ENCODE measurements at places on chromosomes 13 and 19. TPM values are rescaled to one million over a fixed set of nuclear protein-coding genes. Genes with fewer than 3 reads are reported as not detected.

DNA sequence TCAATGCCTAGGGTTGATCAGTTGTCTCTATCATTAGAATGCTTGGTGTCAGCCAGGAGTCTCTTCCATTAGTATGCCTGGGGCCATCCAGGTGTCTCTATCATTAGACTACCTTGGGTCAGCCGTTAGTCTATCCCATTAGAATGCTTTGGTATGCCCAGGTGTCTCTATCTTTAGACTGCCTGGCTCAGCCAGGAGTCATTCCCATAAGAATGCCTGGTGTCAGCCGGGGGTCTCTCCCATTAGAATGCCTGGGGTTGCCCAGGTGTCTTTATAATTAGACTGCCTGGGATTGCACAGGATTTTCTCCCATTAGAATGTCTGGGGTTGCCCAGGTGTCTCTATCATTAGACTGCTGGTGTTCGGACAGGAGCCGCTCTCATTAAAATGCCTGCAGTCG lies 1442.9 kb downstream of the UQCRFS1 start:
- no peak overlapping the region for H3K4me3 ChIP-seq
- H3K36me3 ChIP-seq, result no peaks in the 10 kb centered on the region
- DNase-seq, result no peak
- H3K4me1 ChIP-seq, result no peaks in the 10 kb centered on the region
- no peak overlapping the region for H3K27ac ChIP-seq
- H3K27me3 ChIP-seq, result no peaks in the 10 kb centered on the region

DNA sequence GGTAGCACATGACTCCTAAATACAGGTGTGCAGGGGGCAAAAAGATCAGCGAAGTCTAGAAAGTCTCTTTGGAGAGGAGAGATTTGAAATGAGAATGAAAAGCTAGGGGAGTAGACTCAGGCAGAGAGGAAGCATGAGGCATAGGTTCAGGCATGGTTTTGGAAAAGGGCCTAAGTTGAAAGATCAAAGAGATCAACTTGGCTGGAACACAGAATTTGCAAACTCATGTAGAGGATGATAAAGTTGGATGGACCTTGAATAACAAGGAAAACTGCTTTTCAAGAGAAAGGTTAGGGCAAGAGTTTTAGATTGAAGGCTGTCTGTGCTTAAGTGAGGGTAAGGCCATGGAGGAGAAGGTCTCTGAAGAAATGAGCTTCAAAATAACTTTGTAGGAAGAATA lies 47.4 kb upstream of the UBAC2 start:
- no peak for DNase-seq
- H3K27me3 ChIP-seq, result no peaks in the 10 kb centered on the region
- H3K36me3 ChIP-seq, result no peaks in the 10 kb centered on the region
- no peak overlapping the region for H3K27ac ChIP-seq

GRCh38 chr19:47315125-47315821 lies 5.6 kb downstream of the C5AR1 start:
- peak overlapping the region; percentile 24 for H3K27ac ChIP-seq
- no peak overlapping the region for H3K4me3 ChIP-seq
- DNase-seq, result peak; percentile 44
- no peaks in the 10 kb centered on the region for H3K4me1 ChIP-seq
- peaks cover 13% of the 10 kb centered on the region for H3K27me3 ChIP-seq

DNA sequence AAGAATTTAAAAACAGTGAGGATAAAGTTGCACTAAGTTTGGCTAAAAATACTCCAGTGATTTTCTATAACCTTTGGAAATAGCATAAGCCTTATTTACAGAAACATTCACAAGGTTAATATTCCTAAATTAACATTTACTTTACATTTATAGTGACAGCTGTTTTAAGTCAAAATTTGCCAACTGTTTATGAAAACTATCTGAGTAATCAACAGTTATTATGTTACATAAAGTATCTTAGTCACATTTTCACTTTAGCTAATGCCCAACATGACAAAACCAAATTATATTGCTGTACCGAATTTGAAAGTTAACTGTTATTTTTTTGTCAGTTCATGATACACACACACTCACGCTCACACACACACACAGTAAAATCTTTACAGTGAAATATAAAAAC lies 1.2 kb downstream of the TNFRSF19 start:
- no peak overlapping the region for H3K27ac ChIP-seq
- no peak for DNase-seq
- peaks cover 45% of the 10 kb centered on the region for H3K27me3 ChIP-seq
- H3K36me3 ChIP-seq, result no peaks in the 10 kb centered on the region

GRCh38 chr19:28489126-28489660 lies 723.8 kb downstream of the UQCRFS1 start:
- H3K27ac ChIP-seq, result no peak overlapping the region
- H3K36me3 ChIP-seq, result no peaks in the 10 kb centered on the region
- H3K4me3 ChIP-seq, result no peak overlapping the region
- no peak for DNase-seq
- no peaks in the 10 kb centered on the region for H3K4me1 ChIP-seq

GRCh38 chr19:31616031-31616430 lies 266.8 kb upstream of the TSHZ3 start:
- no peaks in the 10 kb centered on the region for H3K27me3 ChIP-seq
- no peak overlapping the region for H3K27ac ChIP-seq

DNA sequence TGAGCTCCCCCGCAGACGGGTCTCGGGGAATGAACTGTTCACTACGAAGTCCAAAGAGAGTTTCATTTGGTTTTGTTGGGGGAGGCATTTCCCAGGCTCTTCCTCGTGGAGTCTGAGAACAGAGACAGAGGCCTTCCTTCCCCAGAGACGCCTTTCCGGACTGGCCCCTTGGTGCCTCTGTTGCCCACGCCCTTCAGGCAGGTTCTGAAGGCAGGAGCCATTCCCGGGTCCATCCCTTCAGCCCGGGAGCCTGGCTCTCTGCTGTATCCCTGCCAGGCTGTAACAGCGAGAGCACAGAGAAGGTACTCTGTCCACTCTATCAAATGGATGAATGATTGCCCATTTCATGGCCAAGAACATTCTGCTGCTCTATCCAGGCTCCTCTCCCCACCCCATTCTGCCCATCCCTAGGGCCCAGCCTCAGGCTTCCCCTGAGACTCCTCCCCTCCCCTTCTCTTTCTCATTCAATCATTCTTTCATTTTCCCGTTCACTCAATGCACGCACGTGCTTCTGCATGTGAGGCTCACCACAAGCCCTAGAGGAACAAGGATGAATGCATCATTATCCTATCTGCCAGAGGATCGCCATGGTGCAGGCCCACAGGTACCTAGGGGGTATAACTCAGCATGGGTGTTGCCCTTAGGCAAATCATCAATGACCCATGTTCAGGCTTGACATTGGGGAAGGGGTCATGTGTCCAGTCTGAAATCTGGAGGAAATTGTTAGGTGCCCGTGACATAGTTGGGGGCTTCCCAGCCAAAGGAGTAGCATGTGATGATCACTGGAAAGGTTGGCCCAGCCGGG lies 298.6 kb downstream of the ZNF536 start:
- H3K27ac ChIP-seq, result no peak overlapping the region
- no peak for DNase-seq
- H3K4me1 ChIP-seq, result no peaks in the 10 kb centered on the region

DNA sequence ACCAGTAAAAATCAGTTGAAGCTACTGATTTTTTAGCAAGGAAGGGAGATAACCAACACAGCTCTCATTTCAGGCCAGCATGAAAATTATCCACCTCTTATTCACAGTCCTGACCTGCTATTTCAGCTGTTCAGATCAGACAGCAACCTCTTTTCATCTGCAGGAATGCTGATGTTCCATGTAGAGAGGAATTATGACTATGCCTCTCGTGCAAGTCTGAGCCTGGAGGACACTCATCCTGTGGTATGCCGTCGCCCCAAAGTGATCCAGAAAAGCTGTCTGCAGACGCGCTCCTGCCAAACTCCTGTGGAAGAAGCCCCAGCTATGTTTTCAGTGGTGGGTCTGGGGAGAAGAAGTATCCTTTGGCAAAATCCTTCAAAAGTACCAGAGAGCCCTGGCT lies 563.5 kb upstream of the SLITRK1 start:
- no peak for DNase-seq
- H3K4me3 ChIP-seq, result no peak overlapping the region
- H3K4me1 ChIP-seq, result no peaks in the 10 kb centered on the region
- H3K27me3 ChIP-seq, result no peaks in the 10 kb centered on the region
- no peak overlapping the region for H3K27ac ChIP-seq
- no peaks in the 10 kb centered on the region for H3K36me3 ChIP-seq

DNA sequence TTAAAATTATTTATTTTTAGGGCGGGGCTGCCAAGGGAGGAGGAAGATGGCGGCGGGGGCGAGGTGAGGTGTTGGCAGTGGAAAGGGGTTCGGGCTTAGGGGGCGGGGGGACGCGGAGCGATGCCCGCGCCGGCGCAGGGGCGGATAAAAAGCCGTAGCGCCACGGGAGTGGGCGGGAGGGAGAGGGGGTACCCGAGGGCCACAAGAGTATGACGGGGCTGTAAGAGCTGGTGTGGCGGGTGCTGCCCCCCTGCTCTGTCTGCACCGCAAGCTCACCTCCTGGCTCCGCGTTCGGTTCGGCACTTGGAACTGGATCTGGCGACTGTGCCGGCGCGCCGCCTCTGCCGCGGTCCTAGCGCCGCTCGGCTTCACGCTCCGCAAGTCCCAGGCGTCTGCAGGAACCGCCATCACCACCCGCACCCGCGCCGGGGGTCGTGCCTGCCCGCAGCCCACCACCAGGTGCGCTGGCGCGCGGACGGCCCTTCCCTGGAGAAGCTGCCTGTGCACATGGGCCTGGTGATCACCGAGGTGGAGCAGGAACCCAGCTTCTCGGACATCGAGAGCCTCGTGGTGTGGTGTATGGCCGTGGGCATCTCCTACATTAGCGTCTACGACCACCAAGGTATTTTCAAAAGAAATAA lies 265.2 kb upstream of the SGCG start:
- H3K36me3 ChIP-seq, result no peaks in the 10 kb centered on the region
- H3K4me1 ChIP-seq, result no peaks in the 10 kb centered on the region
- peaks cover 2% of the 10 kb centered on the region for H3K27me3 ChIP-seq
- peak; percentile 68 for DNase-seq

DNA sequence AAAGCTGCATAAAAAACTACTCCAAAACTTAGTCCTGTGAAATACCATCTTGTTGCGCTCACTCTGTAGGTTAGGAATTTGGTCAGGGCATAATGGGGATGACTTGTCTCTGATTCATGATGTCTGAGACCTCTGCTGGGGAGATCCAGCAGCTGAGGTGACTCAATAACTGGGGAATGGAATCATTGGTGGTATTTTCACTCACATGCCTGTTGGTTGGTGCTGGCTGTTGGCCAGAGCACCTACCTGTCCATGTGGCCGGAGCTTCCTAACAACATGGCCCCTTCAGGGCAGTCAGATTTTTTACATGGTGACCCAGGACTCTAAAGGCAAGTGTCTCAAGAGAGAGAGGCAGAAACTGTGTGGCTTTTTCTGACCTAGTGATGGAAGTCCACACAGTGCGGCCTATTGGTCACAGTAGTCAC lies 7.4 kb upstream of the ESD start:
- H3K27me3 ChIP-seq, result no peaks in the 10 kb centered on the region
- H3K4me1 ChIP-seq, result no peaks in the 10 kb centered on the region
- H3K36me3 ChIP-seq, result no peaks in the 10 kb centered on the region
- H3K27ac ChIP-seq, result no peak overlapping the region
- no peak for DNase-seq

The RLN3 gene
- not detected for total RNA-seq

The MBD3L2 gene
- not detected for total RNA-seq

The SLC10A2 gene
- not detected for total RNA-seq

Measured in transverse colon (tissue), 4 donors.